ENCODE measurements at places on chromosomes 4 and X. TPM values are rescaled to one million over a fixed set of nuclear protein-coding genes. Genes with fewer than 3 reads are reported as not detected.

DNA sequence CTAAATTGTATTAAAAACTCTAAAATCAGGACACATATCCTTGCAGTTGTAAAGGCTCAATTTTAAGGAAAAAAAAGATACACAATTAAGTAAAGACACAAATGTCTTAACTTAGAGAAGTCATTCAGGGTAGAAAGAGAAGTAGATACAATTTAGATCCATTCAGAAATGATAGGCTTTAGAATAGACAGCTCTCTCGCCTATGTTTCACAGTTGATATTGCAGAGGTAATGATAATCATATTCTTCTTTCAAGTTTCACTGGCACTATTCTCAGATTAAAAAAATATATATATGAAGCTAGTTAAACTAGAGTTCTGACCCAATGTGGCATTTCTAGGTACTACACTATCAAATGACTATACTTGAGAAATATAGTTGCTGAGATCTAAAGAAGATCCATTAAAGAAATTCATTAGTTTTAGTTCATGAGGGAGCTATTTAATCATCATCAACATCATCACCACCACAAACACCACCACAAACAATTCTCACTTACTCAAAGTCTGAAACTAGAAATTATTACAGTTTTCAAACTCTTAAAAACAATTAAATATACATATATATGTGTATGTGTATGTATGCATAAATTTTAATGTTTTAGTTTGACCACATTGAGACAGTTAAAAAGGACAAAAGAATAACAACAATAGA is 93.1 kb downstream of the ANTXR2 start:
- DNase-seq = no peak

DNA sequence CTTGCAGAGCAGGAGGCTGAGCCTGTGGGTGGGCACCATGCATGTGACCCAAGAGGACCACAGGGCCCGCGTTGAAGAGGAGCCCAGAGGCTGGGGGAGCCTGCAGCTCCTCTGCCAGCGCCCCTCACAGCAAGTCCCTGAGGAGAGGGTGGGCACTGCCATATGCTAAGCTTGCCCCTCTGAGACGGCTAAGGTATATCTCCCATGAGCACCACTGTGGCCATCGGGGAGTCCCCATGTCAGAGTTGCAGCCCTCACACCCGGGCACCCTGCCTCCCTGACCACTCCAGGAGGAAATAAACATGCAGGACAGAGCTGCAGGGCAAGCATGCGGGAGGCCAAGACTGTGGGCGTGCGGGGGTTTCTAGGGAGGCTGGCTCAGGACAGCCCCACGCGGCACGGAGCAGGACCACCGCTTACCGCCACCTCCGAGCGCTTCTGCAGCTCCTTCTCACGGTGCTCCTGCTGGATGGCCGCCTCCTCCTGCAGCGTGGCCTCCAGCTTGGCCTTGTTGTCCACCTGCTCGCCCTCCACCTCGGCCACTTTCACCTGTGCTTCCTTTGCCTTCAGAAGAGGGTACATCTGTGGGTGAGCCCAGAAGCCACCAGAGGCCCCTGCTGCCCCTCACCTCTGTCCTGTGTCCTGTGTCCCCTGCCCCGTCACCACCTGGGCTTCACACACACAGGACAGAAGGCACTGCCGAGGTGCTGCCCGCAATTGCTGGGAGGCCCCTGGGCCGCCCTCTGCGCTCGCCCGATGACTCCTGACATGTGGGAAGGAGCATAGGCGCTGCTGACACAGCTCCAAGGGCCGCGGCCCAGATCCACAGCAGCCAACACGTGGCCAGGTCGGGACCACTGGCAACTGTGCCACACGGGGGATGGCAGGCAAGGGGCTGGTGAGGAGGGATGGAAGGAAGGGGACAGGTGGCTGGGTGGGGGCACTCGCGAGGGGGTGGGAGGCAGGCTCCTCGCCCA is 29.8 kb downstream of the FGFR3 start:
- DNase-seq = no peak

- peak; percentile 48 for DNase-seq
These were observed 76.8 kb upstream of the GC start for GRCh38 chr4:71860643-71861042.

The PPP4R3C gene
- total RNA-seq = not detected
